ENCODE measurements at places on chromosomes 3 and 15.

GRCh38 chr3:170180079-170180907, 1.2 kb downstream of the PHC3 start:
- peak; percentile 42 for DNase-seq

DNA sequence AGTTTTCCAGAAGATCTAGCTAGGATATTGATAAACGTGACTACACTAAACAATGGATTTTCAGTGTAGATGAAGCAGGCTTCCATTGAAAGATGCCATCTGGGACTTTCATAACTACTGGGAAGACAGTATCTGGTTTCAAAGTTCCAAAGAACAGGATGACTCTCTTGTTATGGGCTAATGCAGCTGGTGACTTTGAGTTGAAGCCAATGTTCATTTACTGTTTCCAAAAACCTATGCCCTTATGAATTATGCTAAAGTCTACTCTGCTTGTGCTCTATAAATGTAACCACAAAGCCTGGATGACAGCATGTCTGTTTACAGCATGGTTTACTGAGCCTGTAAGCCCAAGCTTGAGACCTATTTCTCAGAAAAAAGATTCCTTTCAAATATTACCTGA, 245.4 kb downstream of the GBE1 start:
- no peak for DNase-seq

DNA sequence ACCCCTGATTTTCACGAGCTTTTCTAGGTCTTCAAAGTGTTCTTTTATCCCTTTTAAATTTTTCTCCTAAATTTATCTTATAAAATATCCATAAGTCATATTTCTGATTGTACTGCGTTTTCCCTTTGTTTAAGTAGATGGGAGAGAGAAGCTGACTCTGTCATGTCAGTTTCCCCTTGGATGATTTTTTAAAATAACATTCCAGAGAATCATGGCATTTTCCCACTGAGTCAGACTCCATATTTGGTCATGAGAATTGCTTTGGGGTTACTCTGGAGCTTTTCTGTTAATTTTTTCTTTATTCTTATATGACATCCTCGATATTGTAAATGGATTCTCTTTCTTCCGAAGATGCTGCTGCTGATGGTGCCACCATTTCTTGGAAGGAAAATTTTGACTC, 28.6 kb upstream of the UMPS start:
- DNase-seq, result no peak

- no peak for DNase-seq
Observed at GRCh38 chr3:101158374-101158773, 162.0 kb downstream of the IMPG2 start.

DNA sequence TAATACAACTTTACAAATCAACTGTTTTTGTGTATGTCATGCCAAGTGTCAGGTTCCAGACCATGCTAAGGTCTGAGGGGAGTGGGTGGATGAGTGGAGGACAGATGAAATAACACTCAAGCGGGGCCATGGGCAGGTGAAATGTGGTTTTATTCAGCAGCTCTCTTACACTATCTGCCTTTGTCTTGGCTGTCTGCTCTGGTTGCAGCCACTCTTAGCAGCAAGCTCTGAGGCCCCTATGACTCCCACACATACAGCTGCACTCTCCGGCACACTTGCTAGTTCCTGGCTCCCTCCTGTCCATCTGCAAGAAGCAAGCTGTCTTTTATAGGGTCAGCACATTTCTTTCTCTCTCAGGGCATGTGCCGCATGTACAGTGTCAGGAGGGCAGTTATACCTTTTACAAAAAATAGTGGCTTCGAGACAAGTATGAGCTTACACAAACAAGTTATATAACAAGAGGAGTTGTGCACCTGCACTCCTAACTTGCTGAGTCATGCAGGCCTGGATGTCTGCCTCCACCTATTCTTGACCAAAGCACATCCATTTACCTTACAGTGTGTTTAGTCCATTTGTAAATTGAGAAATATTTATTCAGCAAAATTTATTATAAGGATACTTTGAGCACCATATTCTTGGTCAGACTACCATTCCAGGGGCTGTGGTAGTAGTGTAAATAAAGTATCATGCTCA, 683.7 kb upstream of the CBLB start:
- DNase-seq, result peak; percentile 58

DNA sequence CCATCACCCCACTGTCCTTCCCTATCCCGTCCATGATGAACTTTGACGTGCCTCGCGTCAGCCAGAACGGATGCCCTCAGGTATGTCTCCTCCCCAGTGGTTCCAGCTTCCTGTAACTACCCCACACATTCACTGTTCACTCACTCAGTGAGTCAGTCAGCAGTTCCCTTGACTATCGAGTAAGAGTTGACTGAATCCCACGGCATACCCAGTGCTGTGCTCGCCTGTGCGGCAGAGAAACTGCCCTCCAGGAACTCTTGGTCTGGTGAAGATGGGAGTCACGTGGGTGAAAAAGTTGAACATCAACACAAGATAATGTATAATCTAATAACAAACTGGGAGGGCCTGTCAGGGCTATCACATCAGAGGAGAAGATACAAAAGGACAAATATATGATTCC, 36.7 kb downstream of the CCDC33 start:
- DNase-seq, result no peak

GRCh38 chr3:25863416-25863959, 73.6 kb downstream of the OXSM start:
- no peak for DNase-seq

GRCh38 chr3:181265750-181266333, 276.3 kb upstream of the DNAJC19 start:
- peak; percentile 50 for DNase-seq

GRCh38 chr3:20462723-20463122, 276.7 kb upstream of the SGO1 start:
- no peak for DNase-seq

GRCh38 chr15:28986108-28986507, 100.3 kb downstream of the APBA2 start:
- DNase-seq, result no peak

DNA sequence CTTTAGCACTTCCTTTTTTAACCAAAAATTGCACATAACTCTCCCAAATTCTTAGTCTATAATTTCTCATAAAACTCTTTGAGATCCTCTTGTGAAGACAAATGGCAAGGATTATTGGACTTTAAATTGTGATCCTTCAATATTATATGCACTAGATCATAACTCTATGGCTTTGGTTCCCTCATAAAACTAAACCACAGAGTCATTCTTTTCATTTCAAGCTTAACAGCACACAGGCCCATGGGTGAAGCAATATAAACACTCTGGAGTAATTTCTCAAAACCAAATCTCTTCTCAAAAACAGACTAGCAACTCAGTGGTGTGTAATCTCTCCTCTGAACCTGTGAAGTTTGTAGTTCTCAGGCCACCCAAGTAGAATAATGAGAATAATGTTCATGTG, 171.0 kb upstream of the NECTIN3 start:
- DNase-seq, result no peak

- DNase-seq, result peak; percentile 35
Observed at GRCh38 chr3:120449701-120450599, 842 bp downstream of the FSTL1 start.

- peak; percentile 61 for DNase-seq
Observed at GRCh38 chr15:92714077-92714476, 58.5 kb upstream of the FAM174B start.

DNA sequence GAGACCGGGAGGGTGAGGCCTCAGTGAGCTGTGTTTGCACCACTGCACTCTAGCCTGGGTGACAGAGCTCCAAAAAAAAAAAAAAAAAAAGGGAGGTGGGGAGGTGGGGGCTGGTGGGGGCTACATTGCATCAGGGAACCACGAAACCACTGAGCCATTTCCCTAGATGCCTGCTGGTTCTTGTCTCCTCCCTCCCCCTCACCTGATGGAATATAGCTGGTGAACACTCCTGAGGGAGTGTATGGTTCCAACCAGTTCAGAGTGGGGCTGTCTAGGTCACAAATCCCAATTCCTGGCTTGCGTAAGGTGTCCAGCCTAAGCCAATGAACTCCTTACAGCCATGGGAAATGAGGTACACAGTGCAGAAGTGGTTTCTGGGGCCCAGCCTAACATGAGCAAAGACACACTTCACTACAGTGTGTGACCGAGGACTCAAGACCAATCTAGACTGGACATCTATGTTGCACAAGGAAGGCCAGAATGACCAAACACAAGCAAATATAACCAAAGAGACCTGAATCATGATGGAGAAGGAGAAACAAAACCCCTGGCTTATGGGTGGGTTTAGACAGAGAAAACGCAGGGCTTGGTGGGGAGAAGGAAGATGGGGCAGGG, 39.1 kb upstream of the OSBPL11 start:
- no peak for DNase-seq

- no peak for DNase-seq
Observed at GRCh38 chr15:71375934-71376333, 260.7 kb downstream of the THSD4 start.

DNA sequence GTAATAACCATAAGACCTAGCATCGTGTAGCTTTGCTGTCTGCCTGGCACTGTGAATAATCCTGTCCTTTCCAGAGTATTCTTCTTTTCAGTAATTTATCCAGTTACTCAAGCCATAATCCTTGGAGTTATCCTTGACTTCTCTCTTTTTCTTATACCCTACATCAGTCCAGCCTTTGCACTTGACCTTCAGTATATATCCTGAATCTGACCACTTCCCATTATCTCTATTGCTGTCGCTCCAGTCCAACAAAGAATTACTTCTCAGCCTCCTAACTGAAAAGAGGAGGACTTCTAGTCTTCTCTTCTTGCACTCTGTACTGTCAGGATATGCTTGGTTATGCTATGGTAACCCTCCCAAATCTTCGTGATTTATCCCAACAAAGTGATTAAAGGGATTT, 393.8 kb downstream of the SHQ1 start:
- no peak for DNase-seq

DNA sequence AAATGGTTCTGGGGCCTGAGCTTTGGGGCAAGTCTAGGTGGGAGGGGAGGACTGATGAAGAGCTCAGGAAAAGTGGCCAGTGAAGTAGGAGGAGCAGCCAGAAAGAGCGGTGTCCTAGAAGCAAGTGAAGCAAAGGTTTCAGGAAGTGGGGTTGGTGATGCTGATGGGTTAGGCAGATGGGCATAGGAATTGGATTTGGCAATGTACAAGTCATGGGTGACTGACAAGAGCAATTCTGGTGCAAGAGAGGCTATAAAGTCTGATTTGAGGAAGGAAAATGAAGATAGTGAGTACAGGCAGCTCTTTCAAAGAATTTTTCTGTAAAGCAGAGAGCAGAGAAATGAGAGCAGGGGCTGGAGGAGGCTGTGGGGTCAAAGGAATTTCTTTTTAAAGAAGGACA, 19.7 kb downstream of the ALPK3 start:
- DNase-seq, result no peak

- DNase-seq, result no peak
Observed at GRCh38 chr3:148930752-148931151, 60.6 kb upstream of the GYG1 start.

- peak; percentile 74 for DNase-seq
Observed at GRCh38 chr15:34795267-34796081, at the start of gene ACTC1. ACTC1 (minus strand) TSS chr15:34795549; CDS start chr15:34794808, 741 bp downstream.

- no peak for DNase-seq
Observed at GRCh38 chr3:134863915-134864314, 68.9 kb downstream of the EPHB1 start.

GRCh38 chr3:21734746-21735145, 16.3 kb downstream of the ZNF385D start:
- DNase-seq, result no peak

DNA sequence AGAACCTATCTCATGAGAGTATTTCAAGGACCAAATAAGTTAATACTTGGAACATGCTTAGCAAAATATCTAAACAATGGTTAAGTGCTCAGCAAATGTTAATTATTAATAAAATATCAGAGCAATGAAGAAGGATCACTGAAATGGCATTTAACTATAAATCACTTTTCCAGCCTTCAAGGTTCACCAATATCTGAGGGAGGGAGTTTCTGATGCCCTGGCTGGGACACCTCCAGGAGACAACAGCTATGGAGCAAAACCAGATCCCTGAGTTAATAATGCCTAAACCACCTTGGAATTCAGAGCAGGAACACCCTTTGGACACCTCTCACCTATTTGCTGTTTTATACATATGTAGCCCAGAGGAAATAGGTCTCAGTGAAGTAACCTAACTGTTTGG, 6.4 kb upstream of the FAM174B start:
- DNase-seq, result no peak

- DNase-seq, result no peak
Observed at GRCh38 chr3:66242788-66243464, 22.1 kb downstream of the SLC25A26 start.

DNA sequence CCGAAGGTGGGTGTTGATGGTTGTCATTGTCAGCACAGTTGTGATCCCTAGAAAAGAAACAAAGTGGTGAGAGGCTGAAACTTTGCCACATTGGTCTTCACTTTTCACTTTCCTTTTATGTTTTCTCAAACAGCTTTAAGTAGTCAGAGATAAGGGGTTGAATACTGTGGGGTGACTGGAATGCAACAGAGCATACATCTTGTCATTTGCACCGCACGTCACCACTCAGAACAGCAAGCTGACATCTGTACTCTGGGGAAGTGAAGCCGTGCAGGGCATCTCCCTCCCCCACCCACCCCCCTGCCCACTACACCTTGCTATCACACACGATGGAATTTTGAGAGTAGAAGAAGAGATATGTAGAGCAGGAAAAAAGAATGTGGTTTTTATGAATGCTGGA, 211.7 kb downstream of the GABRB3 start:
- no peak for DNase-seq

DNA sequence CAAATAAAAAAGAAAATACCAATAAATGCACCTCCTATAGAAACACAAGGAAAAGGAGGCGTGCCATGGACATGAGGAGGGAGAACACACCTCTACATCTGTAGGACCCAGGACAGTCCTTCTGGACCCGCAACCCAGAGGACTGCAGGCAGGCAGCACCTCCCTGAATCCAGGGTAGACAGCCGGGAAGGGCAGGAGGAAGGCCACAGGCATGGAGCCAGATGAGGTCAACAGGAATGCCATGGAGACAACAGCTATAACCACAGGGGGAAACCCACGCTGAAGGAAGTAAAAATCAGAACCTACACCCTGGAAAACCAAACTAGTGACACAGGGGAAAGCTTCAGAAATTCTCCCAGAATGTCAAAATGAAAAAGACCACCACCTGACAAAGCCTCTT, 248.8 kb upstream of the NSMCE3 start:
- no peak for DNase-seq

GRCh38 chr15:77974416-77975331, 102.8 kb downstream of the TBC1D2B start:
- no peak for DNase-seq

DNA sequence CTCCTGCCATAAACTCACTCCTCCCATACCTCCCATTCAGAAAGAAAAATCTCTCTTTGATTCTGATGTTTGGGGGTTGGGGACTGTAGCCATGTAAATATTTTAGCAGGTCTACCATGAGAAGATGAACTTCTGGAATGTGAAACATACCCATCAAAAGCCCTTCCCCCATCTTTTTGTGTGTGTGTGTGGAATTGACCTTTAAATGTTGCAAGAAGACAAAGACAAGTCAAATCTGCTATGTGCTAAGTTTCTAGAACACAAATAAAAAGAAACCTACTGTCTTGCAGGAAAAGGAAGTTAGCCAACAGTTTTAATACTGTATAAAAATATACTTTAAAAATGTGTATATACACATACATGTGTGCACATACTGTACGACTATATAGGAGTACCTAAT, 29.7 kb upstream of the USP50 start:
- no peak for DNase-seq

GRCh38 chr3:33061782-33062181, 35.2 kb downstream of the GLB1 start:
- DNase-seq, result no peak

- no peak for DNase-seq
Observed at GRCh38 chr15:47529241-47529640, 188.1 kb upstream of the SEMA6D start.

- DNase-seq, result no peak
Observed at GRCh38 chr3:108940568-108941263, 13.0 kb downstream of the GUCA1C start.
